HT1080 (cell line): ENCODE measurements at places on chromosomes 6 and 20. TPM values are rescaled to one million over a fixed set of nuclear protein-coding genes. Genes with fewer than 3 reads are reported as not detected.

The ENPP4 gene
- total RNA-seq = 0.03 TPM in 1 of 2 replicates, not detected in the other

The PNPLA1 gene
- total RNA-seq = 0.03 TPM in 1 of 2 replicates, not detected in the other

The SYCP2 gene
- 0.35 and 0.47 TPM in 2 replicates for total RNA-seq

The CSNK2A1 gene
- total RNA-seq = 149 and 187 TPM in 2 replicates

The SAMD3 gene
- total RNA-seq = 3.8 and 5.0 TPM in 2 replicates

GRCh38 chr6:107668743-107669474, 155.2 kb downstream of the SCML4 start:
- no peak for DNase-seq

- peak; percentile 4 for DNase-seq
These were observed 28.8 kb downstream of the IMPG1 start for GRCh38 chr6:76043690-76044089.

GRCh38 chr20:19826179-19826914, 68.3 kb downstream of the RIN2 start:
- no peak for DNase-seq

- peak; percentile 28 for DNase-seq
These were observed 119.2 kb upstream of the ASCC3 start for GRCh38 chr6:101000341-101000740.

DNA sequence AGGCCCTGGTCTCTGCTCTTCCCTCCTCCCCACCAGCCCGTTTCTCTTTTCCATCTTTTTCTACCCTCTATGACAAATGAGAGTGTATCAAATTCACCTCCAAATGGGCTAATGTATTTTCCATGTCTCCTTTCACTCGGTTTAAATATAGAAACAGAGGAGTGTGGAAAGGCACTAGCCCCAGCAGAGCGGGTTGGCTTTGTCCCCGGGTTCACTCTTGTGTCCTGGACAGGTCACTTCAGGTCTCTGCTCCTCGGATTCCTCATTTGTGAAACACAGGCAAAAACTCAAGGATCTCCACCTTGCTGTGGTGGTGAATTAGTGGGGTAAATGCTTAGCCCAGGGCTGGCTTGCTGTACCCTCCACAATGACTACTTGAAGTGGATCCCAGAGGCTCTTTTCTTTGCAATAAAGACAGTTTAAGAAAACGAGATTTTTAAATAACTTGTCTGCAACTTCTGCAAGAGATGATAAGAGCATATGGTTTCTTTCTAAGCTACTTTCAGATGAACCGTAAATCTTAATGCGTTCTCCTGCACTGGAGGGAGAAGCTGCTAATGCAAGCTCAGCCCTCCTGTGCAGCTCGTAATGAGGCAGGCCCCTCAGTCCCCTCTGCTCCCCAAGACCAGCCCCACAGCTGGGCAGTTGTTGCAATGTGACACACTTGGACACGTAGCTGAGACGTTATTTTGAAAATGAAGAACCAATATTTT, 292.9 kb downstream of the THBS2 start:
- no peak for DNase-seq

DNA sequence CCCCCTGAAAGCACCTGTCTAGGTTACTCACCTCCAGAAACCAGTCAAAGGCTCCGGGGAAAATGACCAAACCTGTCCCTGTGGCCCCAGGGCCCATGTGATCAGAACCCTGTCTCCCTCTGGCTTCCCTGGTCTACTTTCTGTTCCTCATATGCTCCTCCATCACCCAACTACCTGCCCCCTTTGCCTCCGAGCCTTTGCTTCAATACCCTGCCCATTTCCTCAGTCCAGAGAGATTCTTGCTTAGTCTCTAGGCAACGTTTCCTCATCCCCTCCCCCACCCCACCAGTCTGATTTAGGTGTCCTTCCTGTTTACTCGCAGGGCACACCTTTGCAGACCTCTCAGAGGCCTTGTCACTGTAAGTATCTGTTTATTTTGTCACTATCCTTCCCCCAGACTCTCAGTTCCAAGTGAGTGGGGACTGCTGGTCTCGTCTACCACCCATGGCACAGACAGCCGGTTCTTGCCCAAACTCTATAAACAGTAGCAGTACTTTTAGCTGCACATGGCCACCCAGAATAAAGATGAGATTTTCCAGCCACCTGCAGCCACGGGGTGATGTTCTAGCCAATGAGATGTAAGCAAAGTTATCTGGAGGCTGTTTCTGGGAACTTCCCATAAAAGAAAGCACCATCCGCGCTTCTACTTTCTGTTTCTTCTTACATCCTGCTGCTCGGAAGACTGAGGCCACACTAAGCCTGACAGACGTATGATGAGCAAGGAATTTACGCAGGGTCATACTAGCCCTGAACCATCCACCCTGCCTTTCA, 13.3 kb downstream of the ELOVL5 start:
- no peak for DNase-seq

DNA sequence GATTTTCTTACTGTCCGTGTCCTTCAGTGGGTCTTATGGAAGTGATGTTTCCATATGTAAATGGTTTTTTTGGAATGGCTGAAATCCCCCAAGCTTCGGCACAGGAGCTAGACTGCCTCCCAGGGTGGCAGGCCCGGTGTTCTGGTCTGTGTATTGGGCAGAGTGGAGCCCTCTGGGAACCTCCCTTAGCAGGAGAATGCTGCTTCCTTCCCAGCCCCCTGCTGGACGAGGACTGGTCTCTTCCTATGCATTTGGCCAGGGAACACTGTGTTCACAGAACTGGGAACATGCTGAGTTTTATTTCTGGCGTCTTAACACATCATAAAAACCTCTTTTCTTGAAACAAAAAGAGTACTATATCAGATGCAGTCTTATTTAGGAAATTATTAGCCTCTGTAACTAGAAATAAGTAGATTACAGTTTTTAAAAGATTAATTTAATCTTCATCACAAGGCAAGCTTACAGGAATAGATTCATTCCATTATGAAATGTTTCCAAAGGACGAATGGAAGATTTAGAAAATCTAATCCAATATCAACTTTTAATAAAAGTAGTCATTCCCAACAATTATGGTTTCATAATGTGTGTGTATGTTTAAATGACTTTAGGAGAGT, 56.6 kb downstream of the SYTL3 start:
- peak; percentile 50 for DNase-seq
